ENCODE measurements at places on chromosomes 7 and 10.

GRCh38 chr7:4840079-4840501 is 21.7 kb downstream of the PAPOLB start:
- no peak for DNase-seq

GRCh38 chr7:27101957-27102580 is 414 bp downstream of the HOXA2 start:
- DNase-seq = no peak

- no peak for DNase-seq
Measured at GRCh38 chr10:9877978-9878377, 1139.7 kb upstream of the CELF2 start.

GRCh38 chr10:17134737-17135260 is 5.2 kb upstream of the CUBN start:
- DNase-seq = peak; percentile 35

DNA sequence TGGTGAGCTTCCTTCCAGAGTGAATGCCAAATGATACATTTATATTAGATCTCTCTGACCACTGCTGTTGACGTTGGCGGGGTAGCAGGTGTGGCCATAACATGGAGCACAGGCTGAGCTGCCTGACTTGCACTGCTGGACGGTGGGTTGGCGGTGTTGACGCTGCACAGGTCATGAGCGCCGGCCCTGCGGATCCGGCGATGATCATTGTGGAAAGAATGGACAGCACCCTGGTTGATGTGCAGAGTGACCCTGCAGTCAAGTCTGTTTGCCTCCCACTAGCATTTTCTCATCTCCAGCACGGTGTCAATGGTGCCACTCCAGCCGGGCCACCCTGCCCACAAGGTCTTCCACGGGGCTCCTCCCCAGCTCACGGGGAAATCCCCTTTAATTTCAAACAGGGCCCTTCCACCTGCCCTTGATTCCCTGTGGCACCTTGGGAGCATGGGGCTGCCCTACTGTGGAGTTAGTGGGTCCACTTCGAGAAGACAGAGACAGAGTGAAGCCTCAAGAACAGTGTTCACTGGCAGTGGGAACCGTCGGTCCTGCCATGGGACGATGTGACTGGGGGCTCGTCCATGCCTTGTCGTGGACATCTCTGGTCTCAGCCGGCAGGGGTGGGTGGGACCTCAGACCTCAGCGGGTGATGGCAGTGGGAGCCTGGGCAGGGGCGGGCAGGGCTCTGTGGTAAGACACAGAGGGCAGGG is 613.5 kb downstream of the PTPRN2 start:
- no peak for DNase-seq

DNA sequence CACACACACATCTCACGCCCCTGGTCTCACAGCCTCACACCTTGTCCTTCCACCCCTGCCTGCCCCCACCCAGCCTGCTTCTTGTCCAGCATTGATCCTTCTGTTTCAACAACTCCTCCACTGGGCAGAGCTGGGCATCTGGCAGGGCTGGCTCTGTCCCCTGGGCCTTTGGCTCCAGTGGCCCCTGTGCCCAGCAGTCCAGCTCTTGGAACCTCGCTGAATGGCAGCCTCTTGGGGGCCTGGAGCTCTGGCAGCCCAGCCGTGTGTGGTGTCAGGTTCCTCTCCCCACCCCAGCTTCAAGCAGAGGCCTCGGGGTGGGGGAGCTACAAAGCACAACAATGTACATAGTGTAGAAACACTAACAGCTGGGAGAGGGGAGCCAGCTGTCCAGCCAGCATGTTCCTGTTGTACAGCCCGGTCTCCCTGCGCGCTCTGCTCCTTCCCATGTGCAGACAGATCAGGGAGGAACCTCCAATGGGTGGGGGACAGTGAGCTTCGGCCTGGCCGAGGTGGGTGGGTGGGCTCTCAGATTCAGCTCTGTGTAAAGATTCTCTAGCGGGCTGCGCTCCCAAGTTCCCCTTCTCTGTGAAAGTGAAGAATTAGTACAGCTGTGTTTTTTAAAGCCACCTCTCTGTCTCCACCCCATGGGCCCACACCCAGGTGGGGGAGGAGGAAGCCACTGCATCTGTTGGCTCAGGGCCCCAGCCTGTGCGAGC is 19.4 kb downstream of the ZMIZ2 start:
- no peak for DNase-seq

DNA sequence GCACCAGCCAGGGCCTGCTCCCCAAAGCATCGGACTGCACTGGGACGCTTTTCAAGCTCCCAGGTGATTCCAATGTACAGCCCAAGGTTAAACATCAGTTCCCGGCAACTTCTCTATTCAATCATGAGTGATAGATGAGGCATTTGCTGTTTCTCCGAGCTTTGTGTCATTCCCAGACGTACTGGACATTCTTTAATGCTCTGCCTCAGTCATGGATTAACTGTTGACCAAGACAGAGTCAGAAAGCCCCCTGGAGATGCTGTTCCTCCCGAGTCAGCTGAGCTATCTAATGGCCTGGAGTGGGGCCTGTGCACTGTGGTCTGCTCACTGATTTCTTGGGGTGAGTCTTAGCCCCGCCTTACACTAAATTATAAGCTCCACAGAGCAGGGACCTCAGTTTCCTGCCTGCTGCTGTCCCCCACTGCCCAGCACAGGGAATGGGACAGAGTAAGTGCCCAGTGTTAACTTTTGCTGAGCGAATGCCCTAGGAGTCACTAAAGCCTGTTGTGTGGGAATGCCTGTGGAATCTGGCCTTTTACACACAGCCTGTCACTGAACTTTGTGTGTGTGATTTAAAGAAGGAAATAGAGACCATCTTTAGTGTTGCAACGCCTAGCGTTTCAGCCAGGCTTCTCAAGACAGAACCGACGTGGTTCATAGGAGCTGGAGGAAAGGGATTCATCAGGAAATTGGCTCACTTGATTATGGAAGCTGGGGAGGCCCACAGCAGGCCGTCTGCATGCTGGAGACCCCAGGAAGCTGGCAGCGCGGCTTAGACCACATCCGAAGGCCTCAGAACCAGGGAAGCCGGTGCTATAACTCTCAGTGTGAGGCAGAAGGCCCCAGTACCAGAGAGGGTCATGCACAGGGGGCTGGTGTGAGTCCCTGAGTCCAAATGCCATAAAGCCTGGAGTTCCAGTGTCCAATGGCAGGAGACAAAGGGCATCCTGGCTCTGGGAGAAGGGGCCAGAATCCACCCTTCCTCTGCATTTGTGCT is 29.3 kb upstream of the RNF32 start:
- DNase-seq = no peak

DNA sequence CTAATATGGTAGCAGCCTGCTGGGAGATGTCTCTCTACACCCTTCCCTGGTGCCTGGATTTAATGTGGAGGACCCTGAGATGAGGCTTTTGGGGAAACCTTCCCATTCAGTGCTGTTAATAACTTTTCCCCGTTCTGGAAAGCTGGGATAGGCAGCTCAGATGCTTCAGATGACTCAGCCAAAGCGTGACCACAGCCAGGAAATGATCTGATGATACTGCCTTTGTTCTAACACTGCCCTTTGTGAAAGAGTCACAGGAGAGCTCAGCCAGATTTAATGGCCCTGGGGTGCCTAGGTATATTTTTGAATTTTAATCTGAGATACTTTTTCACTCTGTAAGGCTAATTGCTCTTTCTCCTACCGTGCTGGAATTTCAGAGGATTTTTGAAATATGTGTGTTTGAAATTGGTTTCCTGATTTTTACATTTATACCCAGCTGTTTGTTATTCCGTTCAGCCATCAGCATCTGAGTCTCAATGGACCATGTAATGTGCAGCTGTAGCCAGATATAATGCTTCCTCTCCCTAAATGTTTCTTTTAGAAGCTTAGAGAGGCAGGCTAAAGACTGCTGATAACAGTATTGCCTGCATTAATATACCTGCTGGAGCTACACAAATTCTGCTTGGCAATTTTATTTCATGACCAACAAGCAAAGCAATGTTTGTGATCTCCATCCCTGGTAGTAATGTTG is 17.8 kb downstream of the CELF2 start:
- DNase-seq = no peak

DNA sequence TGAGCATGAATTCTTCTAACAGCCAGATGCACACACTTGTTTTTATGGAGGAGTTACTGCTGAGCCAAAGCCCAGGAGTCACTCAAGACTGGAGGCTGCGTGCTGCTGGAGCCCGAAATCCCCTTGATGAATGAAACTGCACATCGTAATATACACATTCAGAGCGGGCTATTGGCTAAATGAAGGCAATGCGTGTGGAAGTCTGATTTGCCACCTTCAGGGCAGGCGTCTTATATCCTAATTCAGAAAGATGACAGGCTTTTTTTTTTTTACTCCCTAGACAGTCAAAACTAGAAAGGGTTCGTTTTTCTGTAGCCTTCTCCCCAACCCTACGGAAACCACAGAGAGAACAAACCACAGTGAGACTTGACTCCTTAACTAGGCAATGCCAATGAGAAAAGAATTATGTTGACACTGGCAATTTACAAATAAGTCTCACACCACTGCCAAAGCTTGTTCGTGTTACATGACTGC is 227.2 kb upstream of the KLF14 start:
- DNase-seq = peak; percentile 68

DNA sequence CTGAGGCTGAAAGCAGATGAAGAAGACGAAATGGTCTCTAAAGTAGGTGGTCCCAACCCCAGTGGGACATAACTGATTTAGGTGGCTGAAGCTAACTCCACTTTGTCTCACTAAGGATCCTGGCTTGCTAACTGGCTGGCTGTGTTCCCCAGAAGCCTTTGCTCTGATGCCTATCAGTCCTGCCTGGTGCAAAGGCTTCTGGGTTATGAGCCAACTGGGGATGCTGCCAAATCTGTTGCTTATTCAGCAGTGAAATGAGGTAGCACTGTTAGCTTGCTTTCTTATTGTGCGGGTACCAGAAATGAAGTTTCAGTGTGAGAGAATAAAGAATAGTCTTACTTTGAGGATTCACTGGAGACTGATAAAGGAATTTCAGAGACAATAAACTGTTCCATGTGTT is 18.1 kb downstream of the PRKG1 start:
- no peak for DNase-seq

GRCh38 chr7:80386686-80387085 is 125.2 kb downstream of the GNAT3 start:
- DNase-seq = no peak

- peak; percentile 44 for DNase-seq
Measured at GRCh38 chr10:88986549-88987242, 3.9 kb upstream of the FAS start.

DNA sequence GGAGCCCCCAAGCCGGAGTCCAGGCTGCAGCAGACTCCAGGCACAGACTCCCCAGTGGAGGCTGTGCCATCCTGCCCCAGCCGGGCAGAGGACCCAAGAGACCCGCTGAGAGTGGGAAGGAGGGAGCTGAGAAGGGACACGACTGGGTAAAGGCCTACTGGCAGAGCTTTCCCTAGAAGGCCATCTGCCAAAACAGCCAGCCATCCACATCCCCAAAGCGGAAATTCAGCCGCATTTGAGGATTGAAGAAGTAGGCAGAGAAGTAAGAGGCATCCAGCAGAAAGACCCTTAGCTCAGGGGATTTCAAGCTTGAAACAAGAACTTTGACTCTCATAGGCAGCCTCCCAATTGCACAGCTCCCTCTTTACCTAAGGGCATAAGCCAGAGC is 857 bp downstream of the CPXM2 start:
- no peak for DNase-seq

DNA sequence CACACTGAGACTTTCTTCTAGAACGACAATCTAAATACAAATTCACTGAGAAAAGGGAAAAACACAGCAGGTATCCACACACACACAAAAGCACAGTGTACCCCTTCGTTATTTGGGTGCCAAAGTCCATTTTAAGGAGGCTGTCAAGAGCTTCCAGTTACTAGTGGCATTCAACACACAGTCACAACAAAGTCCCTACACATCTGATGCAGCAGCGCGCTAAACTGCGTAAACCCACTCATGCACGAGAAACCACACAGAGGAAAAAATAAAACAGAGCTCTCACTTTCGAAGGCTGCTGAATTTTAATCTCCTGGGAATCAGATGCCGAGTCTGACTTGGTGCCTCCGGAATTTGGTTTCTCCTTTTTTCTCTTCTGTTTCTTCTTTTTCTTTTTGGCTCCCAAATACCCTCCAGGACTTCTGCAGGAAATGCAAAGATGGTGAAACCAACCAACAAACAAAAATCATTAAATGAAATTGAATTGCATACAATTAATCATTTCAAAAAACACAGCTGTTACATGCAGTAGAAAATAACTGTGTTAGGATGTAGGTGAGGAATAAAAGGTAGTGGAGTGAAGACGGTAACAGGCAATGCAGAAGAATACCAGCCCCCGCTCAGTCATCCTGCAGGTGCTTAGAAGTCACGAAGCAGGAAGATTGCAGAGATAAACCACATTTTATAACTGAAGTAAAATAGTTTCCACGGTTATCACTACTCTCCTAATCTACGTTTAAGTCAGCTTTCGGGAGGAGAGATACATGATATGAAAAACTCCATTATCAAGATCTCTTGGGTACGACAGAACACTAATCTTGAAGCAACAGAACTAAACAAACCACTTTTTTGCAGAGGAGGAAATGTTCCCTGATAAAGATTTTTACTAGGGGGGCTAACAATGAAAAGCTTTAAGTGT is 27.1 kb downstream of the NMT2 start:
- DNase-seq = no peak

DNA sequence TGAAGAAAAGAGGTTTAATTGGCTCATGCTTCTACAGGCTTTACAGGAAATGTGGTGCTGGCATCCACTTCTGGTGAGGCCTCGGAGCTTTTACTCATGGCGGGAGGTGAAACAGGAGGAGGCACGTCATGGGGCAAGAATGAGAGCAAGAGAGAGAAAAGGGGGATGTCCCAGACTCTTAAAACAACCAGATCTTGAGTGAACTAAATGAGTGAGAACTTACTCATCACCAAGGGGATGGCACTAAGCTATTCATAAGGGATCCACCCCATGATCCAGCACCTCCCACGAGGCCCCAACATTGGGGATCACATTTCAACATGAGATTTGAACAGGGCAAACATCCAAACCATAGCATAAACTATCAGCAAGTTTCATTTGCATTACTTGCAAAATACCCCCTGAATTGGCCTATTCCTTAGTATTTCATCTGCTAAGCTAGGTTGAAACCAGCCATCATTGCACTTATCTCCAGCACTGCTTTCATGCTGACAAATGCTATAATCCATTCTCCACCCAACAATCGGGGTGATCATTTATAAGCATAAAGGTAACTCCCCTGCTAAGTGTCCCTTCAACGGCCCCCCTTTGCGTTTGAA is 179.0 kb downstream of the NOC3L start:
- DNase-seq = no peak

DNA sequence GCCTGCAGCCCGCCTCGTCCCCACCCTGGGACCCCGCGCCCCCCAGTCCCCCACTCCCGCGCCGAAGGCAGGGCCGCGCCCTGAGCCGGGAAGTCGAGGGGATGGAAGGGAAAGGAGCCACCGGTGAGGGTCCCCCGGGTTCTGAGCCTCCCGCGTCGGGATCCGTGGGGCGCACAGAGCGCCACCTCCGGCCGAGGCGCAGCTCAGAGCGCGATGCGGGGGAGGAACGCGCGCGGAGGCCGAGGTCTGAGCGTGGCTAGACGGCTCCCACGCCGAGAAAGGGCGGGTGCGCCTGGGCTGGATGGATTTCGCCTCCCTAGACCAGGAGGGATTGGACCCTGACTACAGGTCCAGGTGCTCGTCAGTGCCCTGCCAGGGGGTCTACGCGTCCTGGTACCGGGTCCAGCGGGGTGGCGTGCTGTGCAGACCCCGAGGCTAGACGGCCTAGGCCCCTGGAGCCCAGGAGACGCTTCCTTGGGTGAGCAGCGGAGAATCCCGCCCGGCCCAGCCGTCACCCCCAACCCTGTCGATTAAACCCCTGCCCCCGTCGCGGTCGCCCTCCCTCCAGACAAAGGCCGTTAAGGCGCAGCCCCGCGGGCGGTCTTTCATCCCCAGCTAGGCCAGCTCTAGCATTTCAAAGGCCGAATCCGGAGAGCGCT is 986 bp upstream of the PDGFA start:
- no peak for DNase-seq

Measured in HAP-1 (cell line).